Cortex of kidney (tissue), 1 donor: ENCODE measurements at places on chromosomes 12 and 14.

DNA sequence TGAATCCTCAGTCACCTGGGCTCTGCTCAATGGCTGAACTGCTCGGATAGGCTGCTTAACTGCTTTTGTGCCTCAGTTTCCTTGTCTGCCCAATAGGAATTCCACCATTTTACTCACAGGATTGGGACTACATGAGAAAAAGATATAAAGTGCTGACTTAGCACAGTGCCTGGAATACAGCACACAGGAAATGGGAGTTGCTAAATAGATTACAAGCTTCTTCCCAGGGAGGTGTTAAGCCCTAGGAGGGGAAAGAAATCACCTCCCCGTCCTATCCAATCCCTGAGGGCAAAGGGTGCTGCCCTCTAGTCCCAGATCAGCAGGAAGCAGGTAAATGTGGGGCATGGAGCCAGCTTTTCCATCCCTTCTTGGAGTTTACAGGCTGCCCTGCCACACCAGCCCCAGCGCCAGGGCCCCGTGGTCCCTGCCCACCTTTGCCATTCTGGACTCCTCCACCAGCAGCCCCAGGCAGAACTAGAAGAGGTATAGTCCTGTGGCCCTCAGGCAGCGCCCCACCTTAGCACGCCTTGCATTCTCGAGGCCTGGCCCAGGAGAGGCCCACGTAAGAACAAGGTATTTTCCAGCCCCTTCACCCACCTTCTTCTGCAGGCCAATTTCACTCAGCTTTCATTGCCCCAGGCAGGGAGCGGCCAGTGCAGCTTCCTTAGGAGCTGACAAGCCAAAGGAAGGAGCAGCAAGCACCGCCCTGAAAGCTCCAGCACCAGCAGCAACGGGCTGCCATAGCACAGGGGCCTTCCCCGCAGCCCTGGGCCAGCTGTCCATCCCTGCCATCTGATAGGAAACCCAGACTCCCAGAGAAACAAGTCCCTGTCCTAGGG is 28.8 kb upstream of the RPLP0 start:
- no peak for DNase-seq

GRCh38 chr12:24748326-24748725 is 200.6 kb downstream of the BCAT1 start:
- DNase-seq = no peak

DNA sequence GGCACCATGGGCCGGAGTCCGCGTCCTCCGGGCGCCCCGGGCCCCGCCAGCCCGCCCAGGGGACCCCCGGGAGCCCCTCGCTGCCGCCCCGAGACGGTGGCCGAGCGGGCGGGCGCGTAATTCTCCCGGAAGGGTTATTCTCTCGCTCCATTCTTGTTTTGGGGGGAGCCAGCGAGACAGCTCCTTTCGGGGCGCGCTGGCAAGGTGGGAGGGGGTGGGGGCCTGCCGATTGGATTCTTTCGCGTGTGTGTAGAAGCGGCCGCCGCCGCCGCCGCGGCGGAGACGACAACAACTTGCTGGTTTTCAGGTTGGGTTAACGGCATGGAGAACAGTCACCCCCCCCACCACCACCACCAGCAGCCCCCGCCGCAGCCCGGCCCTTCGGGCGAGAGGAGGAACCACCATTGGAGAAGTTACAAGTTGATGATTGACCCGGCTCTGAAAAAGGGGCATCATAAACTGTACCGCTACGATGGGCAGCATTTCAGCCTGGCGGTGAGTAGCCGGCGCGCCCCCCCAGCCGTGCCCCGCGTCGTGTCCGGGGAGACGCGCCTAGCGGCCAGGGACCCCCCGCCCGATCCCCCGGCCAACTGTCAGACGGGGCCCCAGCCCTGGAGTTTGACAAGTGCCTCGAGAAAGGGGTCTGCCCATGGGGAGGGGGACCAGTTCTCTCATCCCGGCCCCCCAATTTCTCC is 755 bp downstream of the SETD1B start:
- no peak for DNase-seq

- DNase-seq = no peak
These were observed 137.3 kb downstream of the ETV6 start for GRCh38 chr12:11786638-11787365.

DNA sequence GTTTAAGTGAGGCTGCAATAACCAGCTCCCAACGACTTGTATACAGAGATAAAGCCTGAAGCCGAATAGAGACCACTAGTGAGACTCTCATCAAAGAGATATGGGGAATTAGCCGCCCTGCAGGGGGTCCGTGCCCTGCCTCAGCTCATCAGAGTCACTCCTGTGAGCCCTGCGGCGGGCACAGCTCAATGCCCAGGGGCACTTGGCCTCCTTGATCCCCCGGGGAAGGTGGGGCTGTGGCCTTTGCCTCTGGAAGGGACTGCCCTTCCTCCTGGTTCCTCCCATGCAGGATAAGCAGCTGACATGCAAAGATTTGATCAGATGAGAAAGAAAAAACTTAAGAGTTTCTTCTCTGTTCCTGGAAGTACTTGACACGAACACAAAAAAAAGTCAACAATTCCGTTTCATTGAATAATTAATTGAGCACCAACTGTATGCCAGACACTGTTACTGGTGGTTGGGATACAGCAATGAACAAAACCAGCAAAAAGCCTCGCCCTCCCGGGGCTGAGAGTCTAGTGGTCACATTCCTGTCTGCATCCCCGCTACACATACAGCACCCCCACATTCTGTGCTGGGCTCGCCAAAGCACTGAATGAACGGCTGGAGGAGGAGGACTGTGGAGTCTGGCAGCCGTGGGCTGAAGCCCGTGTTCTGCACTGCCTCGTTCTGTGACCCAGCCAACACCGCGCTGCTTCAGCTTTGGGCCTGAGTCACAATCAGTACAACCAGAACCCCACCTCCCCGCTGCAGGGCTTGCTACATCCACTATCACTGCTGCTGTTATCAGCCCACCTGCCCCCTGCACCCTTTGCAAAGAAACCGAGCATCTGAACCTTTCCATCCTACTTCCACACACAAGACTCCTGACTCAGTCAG is 10.3 kb downstream of the TTC7B start:
- no peak for DNase-seq

DNA sequence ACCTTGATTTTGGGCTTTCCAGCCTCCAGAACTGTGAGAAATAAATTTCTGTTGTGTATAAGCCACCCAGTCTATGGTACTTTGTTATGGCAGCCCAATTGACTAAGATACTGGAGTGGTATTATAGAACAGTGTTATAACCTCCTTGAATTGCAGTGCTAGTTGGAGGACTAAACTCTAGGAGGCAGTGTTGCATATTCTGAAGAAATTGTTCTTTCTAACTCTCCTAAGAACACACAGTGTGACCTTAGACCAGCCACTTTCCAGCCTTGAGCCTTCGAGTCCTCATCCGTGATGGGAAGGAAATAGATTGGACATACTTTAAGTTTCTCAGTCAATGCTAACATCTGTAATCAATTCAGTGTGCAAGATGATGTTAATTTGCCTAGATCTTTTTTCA is 22.4 kb upstream of the LRRC10 start:
- no peak for DNase-seq

DNA sequence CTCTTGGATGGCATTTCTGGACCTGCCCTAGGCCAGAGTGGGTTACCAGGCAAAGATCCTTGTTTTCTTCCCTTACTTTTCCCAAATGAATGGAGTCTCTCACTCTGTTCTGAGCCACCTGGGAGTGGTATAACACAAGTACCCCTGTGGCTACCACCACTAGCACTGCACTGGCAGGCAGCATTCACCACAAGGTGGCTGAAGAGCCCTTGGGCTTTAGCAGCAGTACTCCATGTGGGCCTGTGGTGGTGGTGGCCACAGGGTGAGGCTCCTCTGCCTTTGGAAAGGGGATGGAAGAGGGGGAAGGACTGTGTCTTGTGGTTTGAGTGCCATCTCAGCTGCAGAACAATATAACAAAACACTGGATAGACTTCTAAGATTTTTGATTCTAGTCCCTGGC is 38.1 kb upstream of the LMNTD1 start:
- no peak for DNase-seq

DNA sequence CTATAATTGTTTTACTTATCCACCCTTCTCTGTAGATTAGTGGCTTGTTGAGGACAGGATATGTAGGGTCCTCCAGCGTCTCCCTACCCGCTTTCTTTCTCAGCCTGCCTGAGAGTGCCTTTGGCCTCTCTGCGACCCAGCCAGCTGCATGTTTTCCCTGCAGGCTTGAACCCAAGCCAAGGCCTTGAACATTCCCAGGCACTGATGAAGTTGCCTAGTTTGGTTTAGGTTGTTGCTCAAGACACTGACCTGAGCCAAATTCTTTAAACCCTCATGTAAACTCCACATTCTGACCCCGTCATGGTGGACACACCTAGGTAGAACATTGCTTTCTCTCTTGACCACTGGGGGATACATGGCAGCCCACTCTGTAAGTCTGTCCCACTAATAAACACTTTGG is 33.4 kb upstream of the TXNRD1 start:
- DNase-seq = no peak

- DNase-seq = no peak
These were observed 12.3 kb upstream of the CLECL1 start for GRCh38 chr12:9745199-9745598.

DNA sequence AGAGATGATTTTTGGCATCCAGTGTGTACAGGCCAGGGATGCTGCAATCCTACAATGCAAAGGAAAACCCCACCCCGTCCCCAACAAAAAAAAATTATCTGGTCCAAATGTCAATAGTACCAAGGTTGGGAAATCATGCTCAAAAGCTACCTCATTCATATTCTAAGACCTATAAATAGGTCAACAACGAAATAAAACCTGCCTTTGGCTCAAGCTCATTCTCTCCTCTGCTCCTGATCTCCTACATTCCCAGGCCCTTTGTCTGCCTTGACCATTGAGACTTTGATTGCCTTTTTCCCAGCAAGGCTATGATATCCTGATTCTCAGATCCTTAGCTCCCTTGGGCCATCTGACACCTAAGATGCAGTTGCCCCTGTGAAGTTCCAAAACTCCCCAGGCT is 30.0 kb downstream of the ANKS1B start:
- DNase-seq = no peak

GRCh38 chr12:8948701-8949341 is 624 bp downstream of the M6PR start:
- DNase-seq = no peak

DNA sequence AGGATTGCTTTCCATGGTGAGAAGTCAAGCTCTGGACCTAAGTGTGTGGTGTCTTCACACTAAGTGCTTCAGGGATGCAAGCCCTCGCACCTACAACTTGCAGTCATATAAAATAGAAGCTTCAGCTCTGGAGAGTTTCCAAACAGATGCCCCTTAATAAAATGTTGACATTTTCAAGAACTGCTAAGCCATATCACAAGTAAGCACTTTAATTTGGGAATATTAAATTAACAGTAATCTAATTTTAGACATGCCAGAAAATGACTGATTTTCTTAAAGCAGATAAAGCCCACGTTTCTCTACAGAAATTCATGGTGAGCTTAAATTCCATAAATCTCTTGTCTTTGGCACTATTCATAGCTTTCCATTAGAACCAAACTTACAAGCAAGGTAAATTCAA is 600.1 kb upstream of the FLRT2 start:
- no peak for DNase-seq

DNA sequence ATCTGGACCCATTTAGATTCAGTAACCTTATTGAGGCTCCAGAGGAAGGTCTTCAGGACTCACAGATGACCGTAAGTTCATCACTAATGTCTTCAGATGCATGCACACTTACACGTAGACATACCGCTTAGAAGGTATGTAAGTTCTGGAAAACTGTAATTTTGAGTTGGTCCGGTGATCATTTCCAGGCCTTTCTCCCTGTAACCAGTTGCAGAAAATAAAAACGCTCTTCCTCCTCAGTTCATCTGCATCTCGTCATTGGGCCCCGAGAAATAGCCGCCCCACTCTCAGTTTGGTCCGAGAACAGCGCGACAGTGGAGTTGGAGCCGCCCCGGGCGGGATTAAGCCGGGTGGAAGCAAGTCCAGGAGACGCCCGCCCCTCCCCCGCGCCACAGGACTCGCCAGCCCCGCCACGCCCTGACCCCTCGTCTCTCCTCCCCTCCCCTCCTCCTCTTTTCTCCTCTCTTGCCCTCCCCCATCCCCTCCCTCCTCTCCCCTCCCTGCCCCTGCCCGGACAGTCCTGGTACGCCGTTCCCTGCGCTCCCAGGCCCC is 83.7 kb downstream of the TNFAIP2 start:
- no peak for DNase-seq

- no peak for DNase-seq
These were observed 23.2 kb downstream of the GPR68 start for GRCh38 chr14:91221270-91221669.

DNA sequence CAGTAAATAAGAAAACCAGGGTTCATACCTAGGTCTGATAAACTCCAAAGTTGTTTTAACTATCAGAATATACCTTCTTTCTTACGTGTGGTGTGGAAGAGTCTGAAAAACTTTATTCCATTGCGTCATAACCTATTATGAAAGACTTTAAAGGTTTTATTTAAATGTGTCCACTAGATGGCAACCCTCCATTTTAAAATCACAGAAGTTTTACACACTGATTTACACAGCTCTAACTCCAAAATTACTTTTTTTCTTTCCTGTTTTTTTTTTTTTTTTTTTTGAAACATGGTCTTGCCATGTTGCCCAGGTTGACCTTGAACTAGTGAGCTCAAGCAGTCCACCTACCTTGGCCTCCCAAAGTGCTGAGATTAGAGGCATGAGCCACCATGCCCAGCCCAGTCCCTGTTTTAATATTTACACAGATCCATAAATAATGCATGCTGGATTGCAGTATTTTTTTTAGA is 17.3 kb upstream of the TMPRSS12 start:
- DNase-seq = no peak
